ENCODE measurements at places on chromosomes 3 and 15.

- DNase-seq, result no peak
Observed at GRCh38 chr15:78406016-78406585, 31.9 kb upstream of the IREB2 start.

DNA sequence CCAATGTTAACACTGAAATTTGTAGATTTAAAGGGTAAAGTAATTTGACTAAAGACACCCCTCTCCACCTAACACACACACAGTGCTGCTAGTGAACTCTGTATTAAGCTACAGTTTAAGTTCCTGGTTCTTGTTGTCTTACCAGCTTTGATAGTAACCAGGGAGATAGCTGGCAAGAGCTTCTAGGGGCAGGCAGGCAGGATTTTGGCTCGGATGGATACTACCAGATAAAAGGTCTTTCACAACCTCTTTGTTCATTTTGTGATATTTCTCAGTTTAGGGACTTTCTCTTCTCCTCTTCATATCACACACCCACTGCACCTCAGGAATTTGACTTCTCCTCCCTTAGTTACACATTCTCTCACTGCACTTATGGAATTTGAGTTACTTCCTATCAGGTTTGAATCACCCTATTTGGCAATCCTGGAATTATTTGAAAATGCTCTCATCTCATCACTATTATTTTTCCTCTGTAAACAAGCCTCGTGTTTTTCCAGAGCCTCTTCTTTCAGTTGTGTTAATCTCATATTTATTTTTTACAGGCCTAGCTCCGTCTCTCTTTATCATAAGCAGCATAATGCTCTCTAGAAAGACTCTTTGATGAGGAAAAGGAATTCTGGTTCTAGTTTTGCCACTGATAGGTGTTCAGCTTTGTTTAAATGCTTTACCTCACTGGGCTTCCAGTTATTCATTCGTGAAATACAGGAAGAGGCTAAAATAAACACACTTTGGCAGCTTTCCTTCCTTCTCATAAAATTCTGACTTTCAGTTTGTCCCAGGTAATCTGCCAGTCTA lies 23.0 kb upstream of the CLDN1 start:
- DNase-seq, result no peak

- no peak for DNase-seq
Observed at GRCh38 chr15:62021991-62022600, 38.2 kb downstream of the VPS13C start.

- no peak for DNase-seq
Observed at GRCh38 chr3:65524584-65524983, 514.1 kb downstream of the MAGI1 start.

DNA sequence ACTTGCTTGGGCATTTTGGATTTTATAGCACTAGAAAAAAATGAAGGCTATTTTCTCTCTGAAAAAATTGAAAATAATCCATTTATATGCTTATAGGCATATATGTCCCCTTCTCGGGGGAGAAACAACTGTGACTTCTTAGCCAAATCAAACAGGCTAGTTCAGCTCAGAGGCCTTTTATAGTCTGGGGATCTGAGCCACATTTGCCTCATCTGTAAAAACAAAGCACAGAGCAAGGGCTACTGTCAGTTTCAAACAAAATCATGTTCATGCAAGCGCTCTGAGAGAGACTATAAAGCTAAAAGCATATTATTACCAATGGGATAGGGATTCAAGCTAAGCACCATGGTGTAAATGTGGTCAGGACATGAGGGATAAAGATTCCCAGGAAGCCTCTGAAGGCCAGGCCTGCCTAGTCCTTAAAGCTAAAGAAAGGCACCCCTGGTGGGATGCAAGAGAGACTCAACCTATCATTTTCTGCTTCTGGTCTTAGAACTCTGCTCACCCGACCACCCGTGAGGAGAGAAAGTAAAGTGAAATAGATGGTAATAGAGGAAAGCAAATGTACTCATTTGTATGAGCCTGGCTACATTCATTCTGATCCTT lies 51.0 kb upstream of the IL12A start:
- DNase-seq, result no peak

DNA sequence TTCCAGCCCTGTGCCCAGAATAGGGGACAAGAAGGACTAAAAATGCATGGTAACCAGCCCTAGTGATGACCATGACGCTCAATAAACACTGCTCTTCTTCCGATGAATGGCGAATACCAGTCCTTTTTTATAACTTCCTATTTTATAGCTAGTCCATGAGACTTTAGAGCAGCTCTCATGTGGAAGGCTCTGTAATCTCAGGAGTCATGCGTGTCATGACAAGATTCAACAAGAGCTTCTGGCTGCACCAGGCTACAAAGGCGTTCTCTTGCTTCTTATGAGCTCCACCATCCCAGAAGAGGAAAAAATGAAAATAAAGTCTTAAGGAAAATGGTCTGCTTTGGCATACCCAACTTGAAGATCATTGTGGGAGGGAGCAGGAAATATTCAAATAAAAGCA lies 141.0 kb downstream of the TMCO5A start:
- DNase-seq, result no peak

DNA sequence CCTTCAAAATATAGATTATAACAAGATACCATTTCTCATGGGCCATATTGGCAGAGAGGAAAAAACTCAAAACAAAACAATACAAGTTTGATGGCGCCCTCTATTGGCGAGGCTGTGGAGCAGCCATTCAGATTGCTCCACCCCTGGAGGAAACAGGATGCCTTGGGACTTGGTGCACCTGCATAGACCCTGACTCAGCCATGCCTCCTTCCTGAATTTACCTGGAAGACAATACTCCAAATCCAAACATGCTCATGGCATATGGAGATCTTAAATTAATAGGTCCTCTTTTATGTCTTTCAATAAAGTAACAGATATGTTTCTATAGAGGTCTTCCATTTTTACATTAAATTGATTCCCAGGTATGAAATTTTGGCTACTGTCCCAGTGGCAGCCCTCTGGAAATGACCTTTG lies 90.0 kb downstream of the APBA2 start:
- DNase-seq, result peak; percentile 62

GRCh38 chr15:98860281-98861041 lies 147.1 kb downstream of the PGPEP1L start:
- no peak for DNase-seq

DNA sequence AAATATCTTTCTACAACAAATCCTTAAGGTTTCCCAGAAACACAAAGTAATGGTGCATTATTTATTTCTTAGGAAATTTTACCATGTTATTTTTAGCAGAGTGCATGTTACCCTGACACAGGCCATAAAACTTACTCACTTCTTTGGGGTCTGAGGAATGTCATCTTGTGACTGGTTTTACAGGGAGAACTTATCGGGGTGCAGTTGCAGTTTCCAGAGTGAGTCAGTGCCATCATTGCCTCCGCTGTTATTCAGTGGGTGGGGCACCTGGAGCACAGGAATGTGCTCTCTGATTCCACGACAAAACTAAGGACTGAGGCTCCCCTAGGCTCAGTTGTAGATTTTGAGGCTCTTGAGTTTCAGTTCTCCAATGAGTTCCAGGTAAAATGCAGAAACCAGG lies 11.1 kb upstream of the GREM1 start:
- no peak for DNase-seq

DNA sequence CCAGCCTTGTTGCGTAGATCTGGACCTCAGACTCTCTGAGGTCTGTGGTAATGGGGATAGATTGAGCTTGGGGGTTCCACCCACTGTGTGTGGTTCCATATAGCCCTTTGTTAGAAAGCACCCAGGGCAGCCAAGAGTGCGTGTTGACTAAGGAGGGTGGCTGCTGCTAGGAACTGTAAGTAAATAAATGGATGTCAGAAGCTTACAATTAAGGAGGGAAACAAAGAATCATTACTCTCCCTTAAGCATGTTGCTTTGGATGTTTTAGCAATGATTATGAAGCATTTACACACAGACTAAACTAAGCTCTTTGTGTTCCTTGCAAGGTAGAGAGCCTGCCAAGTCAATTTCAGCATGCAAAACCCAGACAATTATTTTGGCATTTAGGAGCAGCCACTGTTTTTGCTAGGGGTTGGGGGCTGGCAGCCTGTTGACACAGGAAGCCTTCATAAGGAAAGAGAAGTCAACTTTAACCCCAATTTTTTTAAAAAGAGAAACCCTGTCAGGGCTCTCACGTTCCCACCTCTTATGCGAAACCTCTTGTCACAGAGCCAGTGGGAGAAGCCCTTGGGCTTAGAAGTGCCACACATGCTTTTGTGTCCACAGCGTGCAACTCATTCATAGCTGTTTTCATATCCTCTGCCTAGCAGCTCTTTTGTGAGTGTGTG lies 127.8 kb downstream of the CMSS1 start:
- no peak for DNase-seq

- no peak for DNase-seq
Observed at GRCh38 chr3:181289306-181289705, 299.8 kb upstream of the DNAJC19 start.

- DNase-seq, result no peak
Observed at GRCh38 chr15:92724144-92724543, 68.6 kb upstream of the FAM174B start.

DNA sequence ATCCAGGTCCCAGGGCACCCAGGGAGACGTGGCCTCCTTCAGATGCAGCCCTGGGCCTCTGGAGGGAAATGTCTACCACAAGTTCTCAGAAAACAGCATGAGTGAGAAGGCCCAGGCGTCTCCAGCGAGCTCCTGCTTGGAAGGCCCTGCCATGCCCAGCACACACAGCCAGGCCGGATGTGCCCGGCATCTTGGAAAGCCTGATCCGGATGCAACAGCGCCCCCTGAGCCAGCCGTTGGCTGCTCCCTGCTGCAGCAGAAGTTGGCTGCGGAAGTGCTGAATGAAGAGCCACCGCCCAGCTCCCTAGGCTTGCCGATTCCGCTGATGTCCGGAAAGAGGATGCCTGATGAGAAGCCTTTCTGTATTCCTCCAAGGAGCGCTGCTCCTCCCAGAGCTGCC lies 856 bp downstream of the NPAP1 start:
- DNase-seq, result no peak

- no peak for DNase-seq
Observed at GRCh38 chr3:114706591-114707232, 412.9 kb downstream of the TIGIT start.

DNA sequence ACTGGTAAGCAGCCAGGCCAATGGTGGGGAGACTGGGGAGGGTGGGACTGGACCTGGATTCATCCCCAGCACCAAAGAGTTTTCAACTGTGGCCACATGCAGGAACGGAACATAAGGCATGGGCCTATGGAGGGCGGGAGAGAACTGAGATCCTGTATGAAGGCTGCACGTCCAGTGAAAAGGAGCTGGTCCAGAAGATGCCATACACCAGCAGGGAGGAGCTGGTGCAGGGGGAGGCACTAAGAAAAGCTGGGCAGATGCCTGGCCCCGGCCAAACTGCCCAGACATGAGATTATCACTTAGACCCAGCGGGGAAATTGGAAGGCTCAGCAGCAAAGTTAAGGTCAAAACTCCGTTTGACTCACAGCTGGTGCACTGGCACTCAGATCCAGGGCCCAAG lies 58.1 kb upstream of the MCF2L2 start:
- DNase-seq, result no peak

DNA sequence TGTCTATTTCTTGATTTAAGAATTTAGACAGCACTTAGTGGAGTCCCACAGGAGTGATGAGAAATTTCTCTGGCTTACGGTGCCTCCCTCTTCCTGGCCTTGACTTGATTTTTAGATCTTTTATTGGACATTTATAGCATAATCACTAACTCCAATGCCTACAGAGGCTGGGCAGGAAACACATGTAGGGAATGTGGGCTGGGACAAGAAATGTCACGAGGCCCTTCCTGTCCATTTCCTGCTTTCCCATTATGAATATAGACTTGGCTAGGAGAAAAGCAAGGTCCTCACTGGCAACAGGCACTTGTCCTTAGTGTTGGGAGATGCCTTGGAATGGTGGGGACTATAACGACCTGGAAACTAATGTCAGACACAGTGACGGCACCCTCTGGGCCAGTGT lies 100.3 kb downstream of the MYLK start:
- DNase-seq, result no peak

GRCh38 chr3:154972951-154973350 lies 107.2 kb upstream of the MME start:
- DNase-seq, result no peak

DNA sequence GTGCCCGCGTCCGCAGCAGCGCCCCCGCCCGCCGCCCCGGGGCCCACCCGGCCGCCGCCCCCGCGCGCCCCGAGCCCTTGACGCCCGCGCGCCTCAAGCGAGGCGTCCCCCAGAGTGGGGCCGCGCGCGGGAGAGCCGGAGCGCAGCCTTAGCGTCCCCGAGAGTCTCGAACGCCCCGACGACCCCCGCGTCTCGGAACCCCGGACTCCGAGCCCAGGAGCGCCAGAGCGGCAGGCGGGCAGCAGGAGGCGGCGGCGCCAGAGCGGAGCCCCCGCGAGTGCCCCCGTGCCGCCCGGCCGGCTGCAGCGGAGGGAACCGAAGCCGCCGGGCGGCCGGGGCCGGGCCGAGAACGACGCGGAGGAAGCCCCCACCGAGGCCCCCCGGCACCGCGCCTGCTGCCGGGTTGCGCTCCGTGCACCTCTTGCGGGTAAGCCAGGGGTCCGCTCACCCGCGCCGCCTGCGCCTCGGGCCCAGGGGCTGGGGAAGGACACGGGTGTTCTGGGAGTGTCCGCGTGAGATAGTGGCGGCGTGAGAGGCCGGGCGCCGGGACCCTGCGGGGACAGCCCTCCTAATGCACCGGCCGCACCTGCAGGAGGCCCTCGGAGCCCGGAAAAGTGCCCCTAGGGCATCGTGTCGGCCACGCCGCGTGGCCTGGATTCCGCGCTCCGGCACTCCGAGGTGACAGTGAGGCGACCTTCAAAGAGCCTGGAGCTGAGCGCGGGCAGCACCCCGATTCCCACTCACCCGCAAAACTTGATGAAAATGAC lies 52.0 kb upstream of the ULK4 start:
- DNase-seq, result peak; percentile 45

GRCh38 chr3:11847607-11848006 lies 922 bp upstream of the TAMM41 start:
- peak; percentile 26 for DNase-seq

DNA sequence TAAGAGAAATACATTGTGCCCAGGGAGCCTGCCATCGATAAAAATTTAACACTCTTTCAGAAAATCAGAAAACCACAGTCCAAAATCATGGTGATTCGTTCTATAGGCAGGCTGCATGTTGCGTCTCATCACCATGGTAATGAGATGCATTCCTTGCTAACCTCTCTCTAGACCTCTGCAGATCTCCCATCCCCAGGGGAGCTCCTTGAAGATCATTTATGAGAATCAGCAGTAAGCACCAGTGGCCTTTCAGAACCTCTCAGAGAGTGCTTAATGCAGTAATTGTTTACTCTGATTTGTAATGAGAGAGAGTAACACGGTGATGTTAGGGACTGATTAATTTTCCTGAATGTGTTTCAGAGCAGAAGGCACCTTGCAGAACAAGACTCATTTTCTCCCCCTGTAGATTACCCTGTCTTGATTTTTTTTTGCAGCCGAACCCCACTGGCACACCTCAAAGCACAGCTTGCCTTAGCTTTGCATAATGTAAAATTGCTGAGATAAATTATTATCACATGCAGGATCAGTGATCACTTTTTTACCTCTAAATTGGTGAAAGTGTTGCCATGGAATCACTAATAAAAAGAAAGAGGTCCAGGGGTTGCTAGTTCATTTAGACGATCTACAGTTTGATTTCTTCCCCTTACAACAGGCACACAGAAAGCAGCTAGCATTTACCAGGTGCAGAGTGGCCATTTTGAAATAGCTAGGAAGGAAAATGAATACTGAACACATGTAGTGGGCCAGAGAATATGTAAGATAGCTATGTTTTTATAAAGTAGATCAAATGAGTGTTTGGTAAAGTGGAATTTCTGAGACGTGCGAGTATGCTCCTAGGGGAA lies 98.9 kb upstream of the CHL1 start:
- DNase-seq, result no peak

- DNase-seq, result no peak
Observed at GRCh38 chr3:130779031-130779430, 32.4 kb upstream of the PIK3R4 start.
